ENCODE measurements at places on chromosomes 6 and 20.

DNA sequence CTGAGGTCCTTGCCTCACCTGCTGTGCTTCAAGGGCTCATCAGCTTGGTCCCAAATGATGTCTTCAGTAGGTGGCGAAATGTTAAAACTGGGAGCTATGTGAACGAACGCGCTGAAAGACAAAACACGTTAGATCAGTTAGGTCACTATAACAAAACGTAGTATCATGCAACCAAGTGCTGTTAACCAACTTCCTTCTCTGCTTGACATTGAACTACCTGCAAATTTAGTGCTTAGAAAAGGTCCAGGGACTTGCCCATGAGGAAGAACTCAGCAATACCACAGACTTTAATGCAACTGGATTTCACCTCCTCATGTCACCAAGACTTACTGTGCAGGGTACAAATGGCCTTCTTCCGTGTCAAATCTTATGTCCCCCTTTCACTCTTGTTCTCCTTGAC, 24.8 kb downstream of the BACH2 start:
- no peak for DNase-seq

GRCh38 chr6:156454867-156455266, 322.3 kb upstream of the ARID1B start:
- no peak for DNase-seq

GRCh38 chr6:17803409-17803808, 96.7 kb upstream of the NUP153 start:
- no peak for DNase-seq

GRCh38 chr6:72219536-72219935, 333.2 kb downstream of the RIMS1 start:
- DNase-seq = no peak

DNA sequence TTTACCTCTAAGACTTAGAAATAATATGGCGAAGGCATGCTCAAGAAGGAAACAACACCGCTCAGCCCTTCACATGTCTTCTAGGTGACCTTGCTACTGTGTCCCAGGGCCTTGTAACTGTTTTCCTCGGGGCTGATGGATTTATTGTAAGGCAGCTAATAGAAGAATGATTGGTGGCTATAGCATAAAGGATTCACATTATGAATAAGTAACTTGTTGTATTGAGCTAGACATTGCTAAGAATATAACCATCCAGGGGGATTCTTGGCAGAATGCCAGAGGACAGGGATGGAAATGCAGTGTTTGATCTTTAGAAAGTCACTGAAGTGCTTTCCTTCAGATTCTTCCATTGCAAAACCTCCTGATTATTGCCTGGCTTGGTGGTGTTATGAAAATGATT, 54.9 kb downstream of the PLEKHG1 start:
- DNase-seq = no peak

- DNase-seq = no peak
These were observed 106.5 kb downstream of the ATP9A start for GRCh38 chr20:51661609-51662178.

GRCh38 chr6:150208611-150209352, 65.9 kb downstream of the PPP1R14C start:
- no peak for DNase-seq

All from esophagus squamous epithelium (tissue), 5 donors.